Suppressor macrophage treated with lipopolysaccharide for 1 hour (primary cell): ENCODE measurements at places on chromosomes 6 and 20.
A peak's percentile ranks its signal among the peaks of the same experiment; 100 is the strongest.

DNA sequence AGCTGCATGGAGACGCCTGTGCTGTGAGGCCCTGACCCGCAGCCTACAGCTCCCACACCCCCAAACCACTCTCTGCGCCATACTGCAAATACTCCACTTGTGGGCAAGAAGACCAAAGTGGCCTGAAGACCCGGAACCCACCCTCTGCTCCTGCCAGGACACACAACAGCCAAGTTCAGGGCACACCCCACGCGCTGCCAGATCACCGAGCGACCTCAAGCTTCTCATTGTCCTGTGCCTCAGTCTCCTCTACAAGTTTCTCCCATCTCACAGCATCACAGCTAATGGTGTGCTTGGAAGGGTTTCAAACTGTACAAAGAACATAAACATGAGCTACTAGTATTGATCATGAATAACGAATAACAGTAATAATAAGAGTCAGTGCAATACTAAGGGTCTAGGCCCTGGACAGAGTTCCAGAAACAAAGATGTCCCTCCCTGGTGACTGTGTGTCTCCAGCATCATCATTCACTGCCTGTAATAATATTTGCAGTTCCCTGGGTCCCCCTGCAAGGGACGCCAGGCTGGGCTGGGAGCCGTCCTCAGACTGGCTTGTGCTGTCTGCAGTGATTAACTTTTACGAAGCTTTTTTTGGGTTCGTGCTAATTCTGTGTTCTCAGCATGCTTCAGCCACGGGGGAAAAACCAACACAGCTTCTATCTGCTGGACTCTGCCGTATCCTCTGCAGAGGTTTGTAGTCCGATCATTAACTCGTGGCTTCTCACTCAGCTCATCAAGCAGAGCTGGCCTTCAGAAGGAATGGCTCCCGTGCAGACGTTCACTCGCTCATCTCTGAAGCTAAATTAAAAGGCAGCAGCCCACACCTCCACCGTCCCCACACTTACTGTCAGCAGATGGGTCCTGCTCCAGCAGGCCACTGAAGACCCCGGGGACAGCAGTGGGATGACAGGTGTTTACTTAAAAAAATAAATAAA is 81.6 kb upstream of the MPC1 start:
- DNase-seq = no peak

GRCh38 chr20:43558412-43559146 is at the start of gene SGK2:
SGK2 (plus strand) TSS chr20:43559027; CDS start chr20:43566496, 7,469 bp downstream.
- DNase-seq = peak; percentile 53

- DNase-seq = no peak
Observed at GRCh38 chr6:146312608-146313007, 231.0 kb upstream of the RAB32 start.

- DNase-seq = no peak
Observed at GRCh38 chr20:37479925-37480691, 40.9 kb upstream of the NNAT start.

DNA sequence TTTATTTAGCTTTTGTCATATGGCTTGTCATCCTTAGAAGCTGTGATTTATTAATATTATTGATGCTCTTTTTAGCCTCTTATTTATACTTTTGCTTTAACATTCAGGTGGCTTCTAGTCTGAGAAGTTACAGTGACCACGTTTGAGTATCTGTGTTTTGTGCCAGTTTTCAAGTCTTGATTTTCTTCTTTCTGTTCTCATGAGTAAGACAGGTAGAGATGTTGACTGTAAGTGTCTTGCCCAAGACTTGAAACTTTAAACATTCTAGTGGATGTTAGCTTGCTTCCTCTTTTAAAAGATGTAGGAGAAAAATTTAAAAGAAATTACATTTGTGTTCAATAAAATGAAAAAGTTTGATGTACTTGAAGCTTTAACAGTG is 122.6 kb downstream of the LRRC1 start:
- no peak for DNase-seq

DNA sequence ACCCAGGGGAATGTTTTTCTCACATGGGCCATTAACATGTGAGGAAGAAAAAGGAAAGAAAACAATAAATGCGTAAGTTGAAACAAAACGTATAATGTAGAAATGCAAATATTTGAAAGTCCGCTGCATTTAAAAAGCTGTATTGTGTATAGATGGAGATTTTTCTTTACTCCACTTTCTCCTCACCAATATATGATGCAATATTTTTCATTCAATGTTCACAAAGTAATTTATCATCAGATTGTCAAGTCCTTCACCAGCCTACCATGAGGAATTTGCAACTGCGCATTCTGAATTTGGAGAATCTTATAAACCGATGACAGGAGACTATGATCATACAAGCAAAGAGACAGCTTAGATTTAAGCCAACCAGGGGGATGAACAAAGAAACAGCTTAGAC is 69.9 kb downstream of the SOD2 start:
- DNase-seq = no peak

GRCh38 chr20:50274570-50275430 is 84.2 kb downstream of the CEBPB start:
- DNase-seq = peak; percentile 98

DNA sequence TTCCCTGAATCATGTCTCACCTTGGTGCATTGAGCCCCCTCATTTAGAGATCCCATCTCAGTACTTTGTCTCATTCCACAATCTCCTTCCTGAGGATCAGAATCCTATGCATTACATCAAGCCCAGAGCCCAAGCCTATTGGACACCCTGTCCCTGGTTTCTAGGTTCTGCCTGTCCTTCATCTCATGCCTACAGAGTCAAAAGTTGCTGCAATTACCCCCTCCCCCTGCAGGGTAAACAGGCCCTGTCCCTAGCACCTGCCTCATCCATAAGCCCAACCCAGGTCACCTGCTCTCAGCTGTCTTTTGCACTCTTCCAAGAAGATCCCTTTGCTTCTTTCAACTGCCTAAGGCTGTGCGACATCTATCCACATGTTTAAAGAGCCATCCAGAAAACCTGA is 93.9 kb downstream of the SPTLC3 start:
- no peak for DNase-seq

- DNase-seq = no peak
Observed at GRCh38 chr6:21521276-21521675, 72.3 kb upstream of the SOX4 start.

DNA sequence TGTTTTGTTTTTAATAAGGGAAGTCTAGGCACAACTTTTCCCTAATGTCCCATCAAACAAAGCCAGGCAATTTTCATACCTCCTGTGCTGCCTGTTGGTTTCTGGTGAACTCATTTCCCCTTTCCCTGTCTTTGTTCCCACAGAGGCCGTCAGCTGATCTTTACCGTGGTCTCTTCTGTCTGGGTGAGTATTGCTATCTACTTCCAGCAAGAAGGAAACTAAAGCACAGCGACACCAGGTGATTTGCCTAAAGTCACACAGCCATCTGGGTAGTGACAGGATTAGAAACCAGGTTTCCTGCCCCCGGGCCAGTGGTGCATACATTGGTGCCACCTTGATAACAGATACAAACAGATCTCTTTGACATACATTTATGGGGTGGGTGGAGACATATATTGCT is 59.6 kb downstream of the RAB44 start:
- DNase-seq = peak; percentile 68

GRCh38 chr6:15485936-15486335 is 176.9 kb downstream of the DTNBP1 start:
- no peak for DNase-seq

DNA sequence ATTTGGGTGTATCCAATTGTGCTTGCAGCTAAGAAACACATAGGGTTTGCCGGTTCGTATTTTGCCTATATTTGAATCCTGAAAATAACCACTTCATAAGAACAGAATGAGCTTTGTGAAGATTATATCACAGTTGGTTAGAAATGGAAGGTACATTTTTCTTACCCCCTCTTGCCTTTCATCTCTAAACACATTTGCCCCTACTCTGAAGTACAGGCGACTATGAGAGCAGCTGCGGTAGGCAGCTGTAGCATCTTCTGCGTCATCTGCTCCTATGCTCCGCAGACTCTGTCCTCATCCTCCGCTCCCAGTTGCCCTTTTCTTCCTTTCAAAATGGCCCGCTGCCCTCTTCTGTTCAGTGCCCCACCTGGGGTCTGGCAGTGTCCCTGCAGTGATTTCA is 47.6 kb upstream of the REV3L start:
- DNase-seq = no peak

- DNase-seq = peak; percentile 86
Observed at GRCh38 chr6:139290787-139291311, 949 bp downstream of the TXLNB start.

GRCh38 chr6:155126727-155127439 is 131.8 kb downstream of the TIAM2 start:
- no peak for DNase-seq

GRCh38 chr6:13188306-13188705 is 140.0 kb downstream of the TBC1D7 start:
- DNase-seq = no peak

DNA sequence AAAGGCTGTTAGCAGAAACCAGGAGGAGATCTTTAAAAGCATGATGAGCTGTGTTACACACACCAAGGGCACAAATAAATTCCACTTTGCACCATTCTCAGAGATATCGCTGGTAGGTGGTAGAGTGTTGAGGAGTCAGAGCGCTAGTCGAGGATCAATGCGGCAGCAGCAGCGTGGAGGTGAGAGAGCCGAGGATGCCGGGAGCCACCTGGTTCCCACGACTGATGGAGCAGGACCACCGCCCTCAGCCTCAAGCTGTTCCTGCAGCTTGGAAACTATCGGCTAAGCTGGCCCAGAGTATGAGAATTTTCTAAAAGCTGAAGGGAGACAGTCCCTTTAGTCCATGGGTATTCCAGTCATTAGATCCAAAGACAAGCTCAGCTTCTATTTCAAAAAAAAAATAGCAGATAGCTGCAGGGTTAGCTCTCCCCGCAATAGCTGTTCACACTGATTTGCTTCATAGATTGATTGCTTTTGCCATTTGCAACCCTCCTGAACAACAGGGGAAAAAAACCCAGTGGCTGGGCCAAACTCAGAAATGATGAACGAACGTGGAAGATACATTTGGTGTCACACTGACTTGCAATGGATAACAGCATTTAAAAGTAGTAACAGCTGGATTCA is 106.2 kb downstream of the LCA5 start:
- DNase-seq = no peak
